ENCODE measurements at places on chromosomes 12 and 14. TPM values are rescaled to one million over a fixed set of nuclear protein-coding genes. Genes with fewer than 3 reads are reported as not detected.

Gene MFAP5
- 0.85 TPM for total RNA-seq

Gene KDM5A
- 73.5 TPM for total RNA-seq

DNA sequence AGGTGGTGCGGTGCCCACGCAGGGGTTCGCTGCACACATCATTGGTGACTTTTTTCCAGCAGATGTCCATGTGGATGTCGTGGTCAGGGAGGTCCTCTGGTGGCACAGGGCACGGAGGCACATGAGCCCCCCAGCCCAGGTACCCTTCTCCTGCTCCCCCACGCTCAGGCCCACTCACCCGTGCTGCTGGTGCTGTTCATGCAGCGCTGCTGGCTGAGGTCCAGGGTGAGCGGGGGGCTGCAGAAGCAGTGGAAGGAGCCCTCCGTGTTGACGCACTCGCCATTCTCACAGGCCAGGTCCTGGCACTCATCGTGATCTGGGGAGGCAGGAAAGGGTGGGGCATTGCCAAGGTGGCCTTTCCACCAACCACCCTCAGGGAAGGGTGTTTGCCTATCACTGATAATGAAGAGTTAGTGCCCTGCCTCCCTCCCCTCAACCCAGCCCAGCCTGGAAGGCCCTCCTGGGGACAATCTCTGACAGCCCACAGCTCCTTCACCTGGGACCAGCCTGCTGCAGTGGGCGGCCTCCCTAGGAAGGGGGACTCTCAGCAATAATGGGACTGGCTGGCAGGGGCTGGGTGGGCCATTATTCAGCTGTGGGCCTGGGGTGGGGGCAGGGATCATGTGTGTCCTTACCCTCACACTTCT, 9.8 kb downstream of the ISCA2 start:
- no peak for DNase-seq

Gene KRT74
- total RNA-seq: not detected

Gene SERPINA10
- not detected for total RNA-seq

Gene TTC7B
- total RNA-seq: 63.3 TPM

GRCh38 chr14:73477618-73478266, 13.0 kb upstream of the RIOX1 start:
- DNase-seq: no peak

Data from dermis blood vessel endothelial cell (primary cell).